ENCODE measurements at places on chromosomes 11 and 22.

DNA sequence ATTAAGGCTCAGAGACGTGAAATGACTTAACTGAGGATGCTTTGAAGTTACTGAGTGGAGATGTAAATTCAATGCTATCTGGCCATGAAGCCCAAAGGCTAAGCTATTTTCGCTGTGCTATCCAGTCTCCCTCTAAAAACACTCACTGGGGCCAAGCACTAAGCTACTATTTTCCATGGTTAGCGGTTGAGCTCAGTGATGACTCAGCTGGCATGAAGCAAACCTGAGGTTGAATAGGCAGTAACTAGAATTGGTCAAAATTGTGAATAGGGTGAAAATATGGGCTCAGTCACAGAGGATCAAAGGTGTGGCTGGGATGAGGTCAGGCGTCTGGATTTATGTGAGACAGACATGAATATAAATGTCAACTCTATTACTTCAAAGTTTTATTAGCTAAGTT lies 564.2 kb upstream of the KIRREL3 start:
- DNase-seq = no peak

- DNase-seq = no peak
These were observed 5.6 kb downstream of the PVALB start for GRCh38 chr22:36811094-36811800.

- DNase-seq = no peak
These were observed 32.8 kb downstream of the MS4A2 start for GRCh38 chr11:60121264-60121663.

DNA sequence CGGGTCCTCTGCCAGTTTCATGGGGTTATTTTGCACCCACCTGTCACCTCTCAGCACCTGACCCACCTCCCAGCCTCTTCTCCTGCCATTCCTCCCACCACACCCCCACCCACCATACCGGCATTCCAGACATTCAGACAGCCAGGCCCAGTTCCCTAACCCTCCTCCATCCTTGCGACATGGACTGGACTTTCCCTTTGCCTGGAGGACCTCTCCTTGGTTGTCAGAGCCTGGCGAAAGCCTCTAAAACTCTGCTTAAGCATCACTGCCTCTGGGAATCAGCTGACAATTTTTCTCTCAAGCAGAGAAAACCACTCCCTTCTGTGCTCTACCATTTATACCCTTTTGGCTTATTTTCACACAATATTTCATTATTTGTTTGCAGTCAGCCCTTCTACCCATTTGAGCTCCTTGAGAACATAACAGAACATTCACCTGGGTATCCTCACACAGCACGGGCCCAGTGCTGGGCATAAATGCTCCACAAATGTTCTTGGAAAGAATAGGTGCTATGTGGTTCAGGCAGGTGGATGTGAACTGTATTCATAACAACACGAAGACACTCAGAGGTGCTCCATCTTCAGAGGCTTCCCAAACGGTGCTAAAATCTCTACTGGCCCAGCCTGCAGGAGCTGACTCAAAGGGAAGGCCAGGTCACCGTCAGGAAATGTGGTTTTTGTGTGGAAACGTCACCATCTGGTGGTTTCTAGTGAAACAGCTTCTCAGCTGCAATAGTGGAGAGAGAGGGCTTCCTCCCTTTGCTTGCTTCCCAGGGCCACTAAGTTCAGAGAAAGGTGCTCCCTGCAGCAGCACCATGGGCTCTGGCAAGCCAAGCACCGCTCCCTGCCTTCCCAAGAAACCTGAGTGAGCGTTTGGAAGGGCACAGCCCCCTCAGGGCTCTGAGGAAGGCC lies 10.4 kb downstream of the SPATA19 start:
- DNase-seq = peak; percentile 20

GRCh38 chr11:67600324-67601029 lies 6.3 kb upstream of the NDUFV1 start:
- DNase-seq = no peak

GRCh38 chr11:10605941-10606381 lies 37.5 kb upstream of the LYVE1 start:
- no peak for DNase-seq

- DNase-seq = no peak
These were observed 35.0 kb upstream of the SLC1A2 start for GRCh38 chr11:35454362-35454761.

GRCh38 chr22:41442240-41442792 lies 4.3 kb downstream of the TOB2 start:
- no peak for DNase-seq

DNA sequence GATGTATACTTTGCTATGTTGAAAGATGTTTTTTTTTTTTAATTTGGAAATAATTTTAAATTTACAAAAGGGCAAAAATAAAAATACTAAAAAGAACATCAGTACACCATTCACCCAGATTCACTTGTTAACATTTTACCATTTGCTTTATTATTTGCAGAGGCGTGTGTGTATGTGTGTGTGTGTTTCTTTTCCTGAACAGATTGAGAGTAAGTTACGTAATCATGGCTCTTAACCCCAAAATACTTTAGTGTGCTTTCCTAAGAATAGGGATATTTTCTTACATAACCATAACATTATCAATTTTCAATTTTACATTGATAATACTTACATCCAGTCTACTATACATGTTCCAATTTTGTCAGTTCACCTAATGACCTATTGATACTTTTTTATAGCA lies 91.5 kb upstream of the HORMAD2 start:
- DNase-seq = no peak

DNA sequence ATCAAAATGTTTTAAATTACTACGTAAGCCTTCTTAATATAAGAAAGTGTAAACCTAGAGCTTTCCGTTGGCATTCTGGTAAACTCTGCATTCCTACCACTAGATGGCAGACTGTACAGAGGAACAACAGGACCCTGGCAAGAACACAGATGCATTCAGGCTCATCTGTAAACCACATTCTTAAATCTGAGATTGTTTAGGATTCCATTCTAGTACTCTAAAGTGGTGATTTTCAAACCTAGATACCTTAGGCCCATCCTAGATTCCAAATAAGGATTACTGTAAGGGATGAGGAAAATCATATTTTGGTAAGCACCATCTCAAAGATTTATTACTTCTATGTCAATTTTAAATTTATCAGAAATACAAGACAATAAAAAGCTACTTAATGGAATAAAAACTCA lies 26.9 kb downstream of the PICALM start:
- DNase-seq = no peak

DNA sequence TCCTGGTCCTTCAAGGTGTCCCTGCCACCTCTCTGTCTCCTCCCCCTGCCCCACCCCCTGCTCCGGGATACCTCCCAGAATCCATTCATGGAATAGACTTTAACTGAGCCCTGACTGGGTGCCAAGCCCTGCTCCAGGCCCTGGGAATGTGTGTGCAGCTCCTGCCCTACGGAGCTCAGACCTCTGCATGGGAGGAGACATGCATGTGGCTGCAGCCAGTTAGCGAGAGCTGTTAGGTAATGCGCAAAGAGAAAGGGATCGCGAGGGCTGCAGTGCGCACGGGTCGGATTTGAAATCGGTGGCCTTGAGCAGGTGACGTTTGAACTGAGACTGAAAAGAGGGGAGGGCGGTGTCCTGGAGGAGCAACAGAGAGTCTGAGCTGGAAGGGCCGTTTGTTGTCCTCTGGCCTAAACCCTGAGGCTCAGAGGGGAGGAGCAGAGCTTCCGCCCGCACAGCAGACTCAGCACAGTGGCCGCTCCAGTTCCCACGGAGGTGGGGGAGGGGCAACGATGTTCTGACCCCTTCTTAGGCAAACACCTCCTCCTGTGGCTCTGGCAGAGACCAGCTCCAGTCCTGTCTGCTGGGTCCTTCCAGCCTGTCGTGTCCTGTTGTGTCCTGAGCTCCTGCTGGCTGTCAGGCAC lies 19.8 kb upstream of the LRRC10B start:
- peak; percentile 45 for DNase-seq

GRCh38 chr22:49845241-49845640 lies 8.4 kb upstream of the ZBED4 start:
- no peak for DNase-seq

- DNase-seq = no peak
These were observed 175.8 kb downstream of the CSNK2A3 start for GRCh38 chr11:11177156-11177808.

DNA sequence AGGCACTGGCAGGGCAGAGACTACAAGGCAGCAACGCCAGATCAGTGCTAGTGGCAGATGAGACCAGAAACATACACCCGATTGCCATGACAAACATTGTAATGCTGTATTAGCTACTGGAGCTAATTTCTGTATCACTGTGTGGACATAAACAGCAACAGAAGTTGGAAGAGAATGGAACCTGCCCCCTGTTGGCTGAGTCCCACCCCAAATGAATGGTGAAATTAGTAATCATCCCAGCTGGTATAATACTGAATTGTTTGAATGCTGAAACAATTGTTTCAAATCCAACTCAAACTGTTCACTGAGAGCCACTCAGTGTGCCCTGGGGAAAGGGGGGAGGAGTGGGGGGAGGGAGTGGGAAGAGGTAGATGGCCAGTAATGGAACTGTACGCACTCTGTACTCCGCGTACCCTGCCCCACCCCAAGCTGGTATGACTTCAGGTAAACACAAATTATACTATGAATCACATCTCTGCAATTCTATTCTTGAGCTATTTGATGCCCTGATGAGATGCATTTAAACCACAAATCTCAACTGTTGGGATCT lies 11.2 kb upstream of the BIRC3 start:
- no peak for DNase-seq

GRCh38 chr11:61375761-61376108 lies 13.6 kb downstream of the TMEM138 start:
- DNase-seq = no peak

DNA sequence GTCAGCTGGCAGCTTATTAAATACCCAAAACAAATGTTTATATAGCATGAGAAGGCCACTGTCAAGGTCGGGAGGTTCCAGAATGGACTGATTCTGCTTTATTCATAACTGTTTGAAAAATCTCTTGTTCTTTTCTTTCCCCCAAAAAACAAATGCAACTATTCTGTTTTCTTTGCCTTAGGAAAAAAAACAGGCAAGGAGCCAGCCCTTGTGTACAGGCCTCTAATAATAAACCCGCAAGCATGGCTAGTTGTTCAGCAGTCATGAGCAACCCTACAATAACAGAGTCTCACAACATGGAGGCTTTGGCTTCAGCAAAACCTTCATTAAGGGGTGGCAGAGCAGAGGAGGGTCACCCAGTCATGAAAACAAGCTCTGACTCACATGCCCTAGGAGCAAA lies 191.7 kb downstream of the KIRREL3 start:
- no peak for DNase-seq

- no peak for DNase-seq
These were observed 11.9 kb downstream of the CD82 start for GRCh38 chr11:44577231-44577830.

DNA sequence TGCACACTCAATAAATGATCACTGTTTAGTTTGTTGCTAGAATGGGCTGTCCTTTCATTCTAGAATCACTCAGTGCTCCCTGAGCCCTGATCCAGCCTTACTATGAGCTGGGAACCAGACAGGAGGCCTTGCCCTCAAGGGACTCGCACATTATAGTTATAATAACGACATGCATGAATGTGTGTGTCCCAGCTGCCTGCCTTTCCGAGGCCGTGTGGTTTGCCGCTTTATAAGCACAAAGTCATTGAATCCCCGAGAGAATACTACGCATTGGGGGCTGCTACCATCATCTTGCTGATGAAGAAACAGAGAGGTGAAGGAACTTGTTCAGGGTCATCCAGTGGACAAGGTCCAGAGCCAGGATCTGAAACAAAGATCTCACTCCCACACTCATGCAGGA lies 75.7 kb downstream of the NFAM1 start:
- no peak for DNase-seq

DNA sequence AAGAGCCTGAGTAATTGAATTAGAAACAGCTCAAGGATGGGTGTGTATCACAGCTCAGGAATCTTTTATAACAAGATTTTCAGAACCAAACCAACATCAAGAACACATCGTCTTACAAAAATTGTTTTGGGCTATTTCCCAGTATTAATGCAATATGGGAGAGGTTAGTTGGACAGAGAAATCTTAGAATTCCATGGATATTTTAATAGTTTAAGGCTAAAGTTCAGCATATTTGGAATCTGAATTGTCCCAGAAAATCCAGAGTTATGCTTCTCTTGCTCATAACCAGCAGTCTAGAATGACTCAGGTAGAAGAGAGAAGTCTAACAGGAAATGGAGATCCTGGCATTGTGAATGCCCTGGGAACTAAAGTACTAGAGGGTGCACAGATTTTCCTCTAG lies 74.6 kb downstream of the ADM start:
- no peak for DNase-seq

DNA sequence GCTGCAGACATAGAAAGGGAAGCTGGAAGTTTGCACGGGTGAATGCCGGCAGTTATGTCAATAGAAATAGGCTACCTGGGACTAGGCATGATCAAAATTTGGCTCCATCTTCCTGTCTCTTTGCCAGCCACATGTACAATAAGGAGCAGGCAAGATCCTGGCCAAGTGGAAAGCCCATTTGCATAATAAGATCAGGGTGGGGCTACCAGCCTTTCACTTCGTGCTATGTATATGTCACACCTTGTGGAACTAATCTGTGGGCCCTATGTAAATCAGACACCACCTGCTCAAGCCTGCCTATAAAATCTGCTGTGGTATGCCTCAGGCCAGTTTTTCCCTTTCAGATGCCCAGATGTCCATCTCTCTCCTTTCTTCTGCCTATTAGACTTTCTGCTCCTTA lies 79.3 kb upstream of the DRD2 start:
- no peak for DNase-seq
